Calu3 (cell line): ENCODE measurements at places on chromosomes 11 and 22. TPM values are rescaled to one million over a fixed set of nuclear protein-coding genes. Genes with fewer than 3 reads are reported as not detected.

- no peaks in the 10 kb centered on the region for H3K36me3 ChIP-seq
- no peaks in the 10 kb centered on the region for H3K27me3 ChIP-seq
- no peak for DNase-seq
- H3K4me1 ChIP-seq: peaks cover 10% of the 10 kb centered on the region
- no peak overlapping the region for H3K4me3 ChIP-seq
Measured at GRCh38 chr11:83037877-83038276, 33.8 kb downstream of the RAB30 start.

DNA sequence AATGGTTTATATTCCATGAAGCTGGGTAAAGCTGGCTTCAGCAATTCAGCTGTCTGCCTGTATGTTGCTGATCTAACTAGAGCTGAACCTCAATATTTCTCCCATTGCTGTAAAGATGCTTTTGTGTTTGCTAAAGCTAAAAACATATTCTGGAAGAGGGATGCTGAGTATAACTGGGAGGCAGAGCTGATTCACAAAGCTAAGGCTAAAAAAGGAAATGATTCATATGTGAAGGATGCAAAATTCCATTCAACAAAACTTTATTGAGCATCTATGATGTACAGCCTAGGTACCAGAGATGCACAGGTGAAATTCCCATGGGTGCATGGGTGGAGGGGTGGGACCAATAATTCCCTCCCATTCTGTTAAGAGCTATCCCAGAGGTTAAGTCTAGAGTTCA lies 193.9 kb downstream of the KIF18A start:
- H3K36me3 ChIP-seq: no peaks in the 10 kb centered on the region
- H3K4me1 ChIP-seq: no peaks in the 10 kb centered on the region
- H3K27me3 ChIP-seq: peaks cover 33% of the 10 kb centered on the region
- DNase-seq: no peak

The ELF5 gene
- total RNA-seq: not detected in 2 replicates

DNA sequence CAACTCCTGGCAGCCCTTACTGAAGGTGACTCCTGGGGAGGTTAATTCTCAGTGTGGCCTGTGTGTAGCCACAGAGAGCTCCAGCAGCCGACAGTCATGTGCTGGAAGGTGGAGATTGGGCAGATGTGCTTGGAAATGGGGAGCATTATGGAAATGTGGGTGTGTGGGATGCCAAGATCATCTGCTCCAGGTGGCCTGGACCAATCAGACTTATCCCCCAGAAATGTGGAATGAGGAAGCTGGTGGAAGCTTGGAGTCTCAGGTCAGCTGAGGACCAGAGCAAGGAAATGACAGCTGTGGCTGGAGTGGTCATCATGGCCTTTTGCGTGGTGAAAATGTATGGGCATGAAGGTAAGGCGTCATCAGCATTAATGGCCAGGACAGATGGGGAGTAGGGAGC lies 234.0 kb downstream of the MIAT start:
- no peak overlapping the region for H3K27ac ChIP-seq
- H3K27me3 ChIP-seq: no peaks in the 10 kb centered on the region

- H3K4me1 ChIP-seq: no peaks in the 10 kb centered on the region
- DNase-seq: peak; percentile 55
- no peaks in the 10 kb centered on the region for H3K36me3 ChIP-seq
- H3K27me3 ChIP-seq: no peaks in the 10 kb centered on the region
- no peak overlapping the region for H3K27ac ChIP-seq
- no peak overlapping the region for H3K4me3 ChIP-seq
Measured at GRCh38 chr11:77191429-77191822, 63.4 kb downstream of the MYO7A start.

The GLYATL2 gene
- 0.91 and 1.3 TPM in 2 replicates for total RNA-seq

DNA sequence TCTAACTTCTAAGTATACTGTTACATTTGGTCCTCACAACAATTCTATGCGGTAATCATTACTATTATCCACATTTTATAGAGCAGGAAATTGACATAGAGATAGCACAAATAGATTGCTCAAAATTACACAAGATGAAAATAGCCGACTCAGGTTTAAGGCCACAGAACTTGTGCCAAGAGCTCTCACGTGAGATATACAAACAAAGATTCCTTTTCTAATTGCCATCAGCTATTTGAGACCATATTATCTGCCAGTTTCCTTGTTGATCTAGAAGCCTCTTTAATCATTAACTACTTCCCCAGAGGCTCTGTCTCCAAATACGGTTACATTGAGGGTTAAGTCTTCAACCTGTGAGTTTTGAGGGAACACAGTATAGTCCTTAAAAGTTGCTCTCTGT lies 61.0 kb upstream of the GLYATL1B start:
- peaks cover 46% of the 10 kb centered on the region for H3K27me3 ChIP-seq
- no peak for DNase-seq
- no peaks in the 10 kb centered on the region for H3K4me1 ChIP-seq
- H3K4me3 ChIP-seq: no peak overlapping the region

DNA sequence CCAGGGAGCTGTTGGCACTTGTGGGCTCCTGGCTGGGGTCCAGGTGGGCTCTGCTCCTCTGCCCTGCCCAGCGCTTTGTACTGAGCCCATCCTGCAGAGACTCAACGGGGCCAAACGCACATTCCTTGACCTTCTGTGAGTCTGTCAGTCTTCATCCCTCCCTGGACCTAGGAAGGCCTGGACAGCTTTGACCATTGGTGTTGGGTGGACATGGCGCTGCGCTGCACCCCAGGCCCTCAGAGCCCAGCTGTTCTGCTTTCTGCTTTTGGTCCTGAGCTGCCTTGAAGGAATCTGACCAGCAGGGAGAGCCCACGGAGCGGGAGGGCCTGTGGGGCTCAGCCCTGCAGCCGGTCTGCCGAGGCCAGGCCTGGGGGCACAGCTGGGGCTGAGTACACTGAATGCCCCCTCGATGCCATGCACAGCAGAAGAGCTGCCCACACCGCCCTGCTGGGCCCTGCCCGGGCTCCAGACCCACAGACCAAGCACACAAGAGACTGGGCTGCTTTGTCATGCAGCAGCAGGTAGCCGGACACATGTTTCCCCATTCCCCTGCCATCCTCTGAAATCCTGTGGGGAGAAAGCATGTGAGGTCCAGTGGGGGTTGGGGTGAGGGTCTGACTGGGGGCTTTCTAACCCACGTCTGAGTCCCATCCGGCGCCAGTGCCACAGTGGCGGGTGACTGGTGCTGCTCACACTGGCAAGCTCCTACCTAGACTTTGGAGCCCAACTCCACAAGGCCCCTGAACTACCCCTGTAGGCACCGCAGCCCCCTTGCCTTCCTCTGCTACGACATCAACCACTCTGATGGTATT lies 24.1 kb upstream of the CCDC188 start:
- peak; percentile 55 for DNase-seq
- H3K4me3 ChIP-seq: no peak overlapping the region
- H3K27me3 ChIP-seq: peaks cover 75% of the 10 kb centered on the region
- H3K36me3 ChIP-seq: peaks cover 3% of the 10 kb centered on the region
- no peak overlapping the region for H3K27ac ChIP-seq

DNA sequence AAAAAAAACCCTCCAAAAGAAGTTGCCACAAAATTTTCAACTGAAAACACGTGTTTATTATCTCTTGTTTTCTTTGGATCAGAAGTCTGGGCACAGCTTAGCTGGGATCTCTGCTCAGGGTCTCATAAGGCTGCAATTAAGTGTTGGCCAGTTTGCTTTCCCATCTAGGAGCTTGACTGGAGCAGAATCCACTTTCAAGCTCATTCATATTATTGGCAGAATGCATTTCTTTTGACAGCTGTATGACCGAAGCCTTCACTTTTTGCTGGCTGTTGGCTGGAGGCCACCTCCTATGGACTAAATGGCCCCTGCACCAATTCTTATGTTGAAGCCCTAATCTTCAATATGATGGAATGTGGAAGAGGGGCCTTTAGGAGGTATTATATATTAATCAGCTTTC lies 139.6 kb downstream of the DDX10 start:
- H3K4me1 ChIP-seq: no peaks in the 10 kb centered on the region
- H3K4me3 ChIP-seq: no peak overlapping the region
- DNase-seq: no peak
- no peaks in the 10 kb centered on the region for H3K27me3 ChIP-seq
- no peak overlapping the region for H3K27ac ChIP-seq

- no peaks in the 10 kb centered on the region for H3K27me3 ChIP-seq
- peak; percentile 86 for DNase-seq
- no peak overlapping the region for H3K4me3 ChIP-seq
- no peaks in the 10 kb centered on the region for H3K36me3 ChIP-seq
- H3K4me1 ChIP-seq: no peaks in the 10 kb centered on the region
Measured at GRCh38 chr22:25057013-25057881, 104.7 kb downstream of the KIAA1671 start.

- H3K4me1 ChIP-seq: peaks cover 39% of the 10 kb centered on the region
- peak; percentile 100 for DNase-seq
- H3K27ac ChIP-seq: peak overlapping the region; percentile 89
Measured at GRCh38 chr11:64241491-64242374, 838 bp downstream of the FKBP2 start.

- H3K4me3 ChIP-seq: no peak overlapping the region
- H3K36me3 ChIP-seq: peaks cover 10% of the 10 kb centered on the region
- no peak for DNase-seq
- H3K27ac ChIP-seq: no peak overlapping the region
- peaks cover 5% of the 10 kb centered on the region for H3K4me1 ChIP-seq
Measured at GRCh38 chr11:65102142-65103095, 6.4 kb downstream of the VPS51 start.

The PRR33 gene
- not detected in 2 replicates for total RNA-seq

DNA sequence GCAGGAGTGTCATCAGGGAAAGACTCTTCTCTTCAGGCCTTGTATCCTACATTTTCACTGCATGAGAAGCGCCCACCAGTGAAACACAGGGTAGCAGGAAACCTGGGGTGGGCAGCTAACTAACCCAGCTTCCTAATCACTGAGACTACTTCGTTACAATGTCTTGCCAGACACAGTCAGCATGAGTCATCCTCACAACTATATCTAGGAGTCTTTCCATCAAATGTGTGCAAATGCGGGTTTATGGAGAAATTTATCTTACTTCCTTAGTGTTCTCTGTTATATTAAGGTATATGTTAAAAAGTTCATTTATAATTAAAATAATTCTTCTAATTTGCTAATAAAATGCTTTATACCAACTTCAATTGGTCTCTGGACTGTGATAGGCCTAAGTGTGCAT lies 79.9 kb upstream of the RAB1B start:
- H3K36me3 ChIP-seq: no peaks in the 10 kb centered on the region
- no peaks in the 10 kb centered on the region for H3K27me3 ChIP-seq
- no peak overlapping the region for H3K4me3 ChIP-seq
- H3K27ac ChIP-seq: no peak overlapping the region

DNA sequence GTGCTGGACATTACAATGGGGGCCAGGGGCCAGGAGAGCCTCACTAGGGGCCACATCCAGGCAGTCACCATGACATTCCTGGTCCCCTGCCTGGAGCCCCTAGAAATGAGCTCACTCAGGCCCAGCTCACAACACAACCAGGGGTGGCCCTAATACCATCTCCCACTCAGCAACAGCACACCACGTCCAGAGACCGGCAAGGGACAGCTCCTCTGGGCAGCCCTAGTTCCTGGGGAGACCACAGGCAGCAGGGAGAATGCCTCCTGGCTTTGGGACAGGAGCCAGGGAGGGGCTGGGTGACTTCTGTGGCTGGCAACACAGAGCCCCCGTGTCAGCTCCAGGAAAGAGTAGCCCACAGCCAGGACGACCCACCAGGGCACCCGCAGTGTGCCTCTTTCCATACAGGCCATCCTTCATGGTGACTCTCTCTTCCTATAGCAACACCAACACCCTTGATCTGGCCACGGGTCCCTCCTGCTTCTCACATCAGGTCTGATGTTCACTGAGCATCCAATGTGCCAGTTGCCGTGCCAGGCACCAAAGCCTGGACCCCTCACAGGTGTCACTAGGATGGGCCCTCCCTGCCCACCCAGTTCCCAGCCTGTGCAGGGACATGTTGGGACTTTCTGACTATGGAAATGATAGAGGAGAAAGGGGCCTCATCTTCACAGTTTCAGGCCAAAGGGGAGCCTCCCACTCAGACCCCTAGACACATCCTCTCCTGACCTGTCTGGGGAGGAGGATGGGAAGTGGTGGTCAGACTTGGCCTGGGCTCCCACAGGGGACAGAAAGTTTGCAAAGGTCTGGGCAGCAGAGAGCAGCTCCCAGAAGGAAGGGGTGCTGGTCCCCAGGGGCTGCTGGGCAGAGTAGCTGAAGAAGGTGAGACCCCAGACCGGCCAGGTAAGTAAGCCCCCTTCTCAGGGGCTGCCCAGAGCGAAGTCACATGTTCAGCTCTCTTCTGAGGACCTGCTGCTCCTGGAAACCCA lies 43.2 kb downstream of the IGLL5 start:
- H3K36me3 ChIP-seq: peaks cover 6% of the 10 kb centered on the region
- DNase-seq: no peak
- H3K27me3 ChIP-seq: peaks cover 60% of the 10 kb centered on the region
- H3K4me3 ChIP-seq: no peak overlapping the region
- peaks cover 6% of the 10 kb centered on the region for H3K4me1 ChIP-seq
- no peak overlapping the region for H3K27ac ChIP-seq

DNA sequence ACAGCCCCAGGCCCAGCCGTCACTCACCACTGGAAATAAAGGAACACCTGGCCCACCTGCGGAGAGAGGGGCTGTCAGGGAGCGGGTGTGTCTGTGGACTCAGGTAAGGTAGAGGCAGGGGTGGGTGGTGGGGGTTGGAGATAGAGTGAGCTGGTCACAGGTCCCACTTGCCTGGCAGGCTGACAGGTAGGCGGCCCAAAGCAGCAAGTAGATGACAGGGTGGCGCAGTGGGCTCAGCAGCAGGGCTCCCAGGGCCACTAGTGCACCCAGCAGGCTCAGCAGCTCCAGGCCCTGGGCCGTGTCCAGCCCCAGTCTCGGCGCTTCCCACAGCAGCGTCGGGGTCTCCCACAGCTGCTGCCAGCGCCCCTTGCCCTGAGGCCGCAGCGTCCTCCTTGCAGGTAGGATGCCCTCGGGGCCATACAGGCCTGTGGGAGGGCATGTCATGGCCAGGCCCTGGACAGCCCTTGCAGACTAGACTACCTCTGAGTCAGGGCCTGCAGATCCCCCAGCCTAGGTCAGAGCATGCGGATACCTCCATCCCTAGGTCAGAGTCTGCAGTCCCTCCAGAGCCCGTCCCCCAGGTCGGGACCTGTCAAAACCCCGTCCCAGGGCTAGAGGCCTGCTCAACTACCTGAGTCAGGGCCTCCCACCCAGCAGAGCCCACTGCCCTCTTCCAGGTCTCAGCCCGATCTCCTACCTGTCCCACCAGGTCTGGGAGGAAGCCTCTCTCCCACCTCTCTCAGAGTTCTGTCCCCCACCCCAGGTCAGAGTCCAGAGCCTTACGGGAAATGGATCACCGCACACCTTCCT lies 686 bp downstream of the LMF2 start:
- H3K27ac ChIP-seq: peak overlapping the region; percentile 91
- no peaks in the 10 kb centered on the region for H3K27me3 ChIP-seq
- no peak for DNase-seq
- H3K4me3 ChIP-seq: peak overlapping the region; percentile 91

DNA sequence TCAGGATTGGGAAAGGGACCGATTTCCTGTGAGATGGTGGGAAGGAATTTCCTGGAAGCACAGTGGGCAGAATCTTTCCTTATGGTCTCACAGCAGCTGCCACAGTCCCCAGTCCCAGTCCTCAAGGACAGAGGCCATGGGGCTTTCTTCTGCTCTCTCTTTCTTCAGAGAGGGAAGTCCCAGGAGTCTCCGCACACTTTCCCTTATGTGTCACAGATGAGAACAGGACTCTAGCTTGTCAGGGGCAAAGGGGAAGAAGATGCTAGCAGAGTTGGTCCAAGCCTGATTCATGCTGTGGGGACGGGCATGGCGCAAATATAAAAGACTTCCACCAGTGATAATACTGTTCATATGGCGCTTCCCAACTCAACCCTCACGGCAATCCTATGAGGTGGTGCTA lies 7.5 kb upstream of the PPFIA1 start:
- H3K27me3 ChIP-seq: peaks cover 14% of the 10 kb centered on the region
- no peak for DNase-seq
- H3K36me3 ChIP-seq: no peaks in the 10 kb centered on the region
- peaks cover 8% of the 10 kb centered on the region for H3K4me1 ChIP-seq
- no peak overlapping the region for H3K4me3 ChIP-seq
- H3K27ac ChIP-seq: no peak overlapping the region
